ENCODE measurements at places on chromosomes 5 and 9.

GRCh38 chr5:160726721-160727120 is 125.3 kb downstream of the ATP10B start:
- no peak for DNase-seq

DNA sequence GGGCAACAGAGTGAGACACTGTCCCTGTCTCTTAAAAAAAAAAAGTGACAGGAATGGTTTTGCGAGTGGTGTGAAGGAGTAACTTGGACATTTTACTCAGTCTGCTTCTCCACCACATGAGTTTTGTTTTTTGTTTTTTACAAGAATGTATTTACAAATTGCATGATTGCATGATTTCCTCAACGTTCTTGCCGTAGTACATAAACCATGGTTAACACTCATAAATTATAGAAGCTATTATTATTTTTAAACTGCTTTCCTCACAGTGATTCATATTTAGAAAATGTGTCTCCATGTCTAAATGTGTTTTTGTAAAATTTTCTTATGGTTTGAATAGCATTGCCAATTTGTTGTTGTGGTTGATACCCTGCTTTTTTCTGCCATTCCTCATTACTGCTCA is 220.0 kb downstream of the GOLPH3 start:
- no peak for DNase-seq

GRCh38 chr5:38528162-38528703 is 28.2 kb downstream of the LIFR start:
- no peak for DNase-seq

- no peak for DNase-seq
Observed at GRCh38 chr5:98104454-98105188, 668.8 kb upstream of the RGMB start.

Measured in activated CD4-positive, alpha-beta T cell treated with anti-CD3 and anti-CD28 coated beads, Interleukin-2, amount 10 ng/mL, durations not matched to agents 7 days and 5 days (primary cell).